Activated CD4-positive, alpha-beta T cell treated with anti-CD3 and anti-CD28 coated beads, Interleukin-2, amount 50 U/mL, for 24 hours (primary cell): ENCODE measurements at places on chromosomes 12 and 14.

GRCh38 chr12:118282767-118283166 is 89.9 kb downstream of the TAOK3 start:
- no peak for DNase-seq

GRCh38 chr12:58888131-58888783 is 32.0 kb downstream of the LRIG3 start:
- no peak for DNase-seq

DNA sequence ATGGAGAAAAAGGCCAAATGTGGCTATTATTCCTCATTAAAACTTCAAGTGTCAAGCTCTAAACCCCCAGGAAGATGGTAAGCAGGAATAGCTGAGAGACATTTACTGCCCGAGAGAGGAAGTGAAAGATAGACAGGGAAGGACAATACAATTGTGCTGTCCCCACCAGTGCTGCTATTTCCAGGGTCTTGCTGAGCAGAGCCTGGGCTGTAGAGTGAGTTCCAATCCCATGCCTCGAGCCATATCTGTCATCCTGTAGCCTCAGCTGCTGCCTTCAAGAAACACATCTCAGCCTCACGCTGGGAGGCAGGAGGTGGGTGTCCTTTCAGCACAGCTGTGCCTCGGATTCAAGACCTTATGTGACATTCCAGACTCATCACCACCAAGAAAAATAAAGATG is 114.0 kb downstream of the RPAP3 start:
- DNase-seq = no peak

DNA sequence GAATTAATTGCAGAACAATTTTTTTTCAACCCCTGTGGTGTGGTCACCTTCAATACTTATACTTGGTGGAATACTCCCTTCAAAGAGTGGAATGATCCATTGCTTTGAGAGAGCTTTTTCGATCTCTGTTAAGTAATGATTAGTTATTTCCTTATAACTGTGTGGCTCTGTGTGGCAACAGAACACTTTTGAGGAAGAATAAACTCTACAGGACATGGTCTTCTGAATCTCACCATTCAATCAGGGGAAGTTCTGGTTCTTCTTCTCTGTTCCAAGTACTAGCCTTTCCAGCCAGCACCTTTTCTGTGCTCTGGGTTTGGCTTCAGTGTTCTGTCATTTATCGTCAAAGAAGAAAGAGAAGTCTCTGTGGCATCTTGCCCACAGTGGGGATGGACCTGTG is 369.2 kb downstream of the ZFP36L1 start:
- DNase-seq = no peak

- DNase-seq = no peak
Observed at GRCh38 chr12:125518074-125518473, 452.8 kb downstream of the AACS start.

DNA sequence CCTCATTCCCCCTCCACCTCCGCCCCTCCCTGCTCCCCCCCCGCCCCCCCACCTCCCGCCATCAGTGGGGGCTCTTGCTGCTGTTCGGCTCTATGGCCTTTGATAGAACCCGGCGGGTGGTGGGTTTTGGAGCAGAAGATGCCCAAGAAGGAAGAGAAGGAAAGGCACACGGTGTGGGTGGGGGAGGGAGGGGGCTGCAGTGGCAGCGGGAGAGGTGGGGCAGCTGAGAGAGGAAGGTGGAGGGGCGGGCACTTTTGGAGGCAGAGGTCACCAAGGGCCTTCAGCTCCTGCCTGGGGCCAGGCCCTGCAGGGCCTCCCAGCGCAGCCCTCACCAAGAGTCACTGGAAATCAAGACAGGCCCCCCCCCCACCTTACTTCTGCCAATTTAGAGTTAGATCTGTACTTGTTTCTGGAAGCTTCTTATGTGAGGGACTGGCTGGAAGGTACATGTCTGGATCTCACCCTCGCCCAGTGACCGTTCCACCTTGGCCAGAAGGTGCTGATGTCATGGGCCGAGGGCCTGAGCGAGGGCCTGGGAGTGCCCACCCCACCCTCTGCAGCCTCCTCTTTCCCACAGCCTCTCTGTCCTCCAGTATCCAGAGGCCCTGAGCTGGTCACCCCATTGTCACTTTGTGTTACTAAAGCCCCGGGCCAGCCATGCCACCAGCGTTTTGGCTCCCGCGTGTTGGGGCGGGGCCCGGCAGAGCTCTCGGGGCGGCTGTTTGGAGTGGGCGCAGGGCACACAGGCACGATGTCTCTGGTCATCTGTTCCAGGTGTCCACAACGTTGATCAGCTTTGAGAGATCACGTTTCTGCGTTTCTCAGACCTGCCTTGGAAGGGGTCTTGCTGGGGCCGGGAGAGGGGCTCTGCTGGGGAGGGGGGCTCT is 153.9 kb downstream of the KIF26A start:
- no peak for DNase-seq

DNA sequence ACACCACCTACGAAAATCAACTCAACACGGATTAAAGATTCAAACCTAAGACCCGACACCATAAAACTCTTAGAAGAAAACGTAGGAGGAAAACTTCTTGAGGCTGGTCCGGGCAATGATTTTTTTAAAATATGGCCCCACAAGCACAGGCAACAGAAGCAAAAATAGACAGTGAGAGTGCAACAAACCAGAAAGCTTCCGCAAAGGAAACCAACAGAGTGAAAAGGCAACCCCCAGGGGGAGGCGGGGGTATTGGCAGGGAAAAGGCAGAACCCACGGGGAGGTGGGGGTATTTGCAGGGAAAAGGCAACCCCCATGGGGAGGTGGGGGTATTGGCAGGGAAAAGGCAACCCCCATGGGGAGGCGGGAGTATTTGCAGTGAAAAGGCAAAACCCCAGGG is 20.5 kb upstream of the FBRSL1 start:
- DNase-seq = no peak

DNA sequence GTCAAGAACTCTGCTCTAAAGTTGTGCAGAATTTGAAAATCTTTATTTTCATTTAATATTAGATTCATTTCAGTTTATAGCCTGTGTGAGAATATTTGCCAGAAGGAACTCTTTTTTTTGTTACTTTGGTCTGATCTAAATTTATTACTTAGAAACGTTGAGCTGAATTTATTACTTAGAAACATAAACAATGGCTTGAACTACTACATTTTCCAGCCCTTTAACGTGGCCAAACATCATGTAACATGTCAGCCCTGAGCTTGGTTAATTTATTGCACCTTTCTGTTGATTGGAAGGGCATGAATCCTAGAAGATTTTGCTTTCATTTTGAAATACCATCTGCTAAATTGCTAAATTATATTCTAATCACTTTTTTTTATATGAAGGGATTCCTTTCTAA is 241.4 kb downstream of the TMEM117 start:
- no peak for DNase-seq

GRCh38 chr12:124913474-124914391 is 717 bp downstream of the UBC start:
- DNase-seq = peak; percentile 94

DNA sequence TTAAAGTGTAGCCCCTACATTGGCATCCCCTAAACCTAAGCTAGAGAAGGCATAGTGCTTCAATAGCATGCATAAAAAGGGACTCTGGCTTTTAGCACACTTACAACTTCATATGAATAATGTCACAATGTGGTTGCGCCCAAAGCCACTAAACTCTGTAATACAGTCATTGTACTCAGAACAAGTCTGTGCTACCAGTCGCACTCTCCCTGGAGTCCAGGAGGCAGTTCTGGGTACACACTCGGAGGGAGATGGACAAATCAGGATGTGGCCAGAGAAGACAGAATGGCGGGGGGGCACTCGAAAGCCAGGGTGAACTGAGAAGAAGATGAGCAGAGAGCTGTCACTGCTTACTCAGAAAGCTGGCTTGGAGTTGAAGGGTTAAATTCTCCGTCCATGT is 10.6 kb downstream of the SAMD4A start:
- DNase-seq = no peak

- DNase-seq = no peak
Observed at GRCh38 chr14:77985211-77985615, 185.0 kb upstream of the NRXN3 start.
